Muscle of arm (tissue), 14 donors: ENCODE measurements at places on chromosomes 3 and 15.

- DNase-seq = no peak
Observed at GRCh38 chr3:47961036-47961435, 55.2 kb downstream of the MAP4 start.

- DNase-seq = no peak
Observed at GRCh38 chr3:71499227-71499876, 84.2 kb downstream of the FOXP1 start.

- no peak for DNase-seq
Observed at GRCh38 chr3:60250206-60250605, 1001.0 kb downstream of the FHIT start.

GRCh38 chr15:58684751-58685150 is 64.8 kb downstream of the ADAM10 start:
- no peak for DNase-seq

GRCh38 chr3:123188058-123188457 is 13.7 kb upstream of the SEC22A start:
- DNase-seq = no peak

DNA sequence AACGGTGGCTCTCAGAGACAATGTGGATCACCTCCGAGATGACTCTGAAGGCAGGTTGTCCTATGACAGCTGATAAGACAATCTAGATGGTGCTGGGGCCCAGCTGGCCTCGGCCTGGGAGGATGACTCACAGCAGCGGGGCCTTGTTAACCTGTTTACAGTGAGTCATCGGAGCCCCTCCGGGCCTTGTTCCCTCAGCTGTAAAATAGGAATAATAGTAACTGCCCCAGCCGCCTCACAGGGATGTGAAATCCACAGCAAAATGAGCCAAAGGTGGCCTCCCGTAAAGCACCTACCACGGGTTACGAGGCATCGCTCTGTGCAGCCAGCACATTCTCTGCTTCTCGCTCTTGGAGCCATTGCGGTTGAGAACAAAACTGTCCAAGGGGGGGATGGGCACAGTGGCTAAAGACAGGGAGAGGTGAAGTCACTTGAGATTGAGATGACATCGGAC is 88.6 kb upstream of the RASGRF1 start:
- DNase-seq = no peak

DNA sequence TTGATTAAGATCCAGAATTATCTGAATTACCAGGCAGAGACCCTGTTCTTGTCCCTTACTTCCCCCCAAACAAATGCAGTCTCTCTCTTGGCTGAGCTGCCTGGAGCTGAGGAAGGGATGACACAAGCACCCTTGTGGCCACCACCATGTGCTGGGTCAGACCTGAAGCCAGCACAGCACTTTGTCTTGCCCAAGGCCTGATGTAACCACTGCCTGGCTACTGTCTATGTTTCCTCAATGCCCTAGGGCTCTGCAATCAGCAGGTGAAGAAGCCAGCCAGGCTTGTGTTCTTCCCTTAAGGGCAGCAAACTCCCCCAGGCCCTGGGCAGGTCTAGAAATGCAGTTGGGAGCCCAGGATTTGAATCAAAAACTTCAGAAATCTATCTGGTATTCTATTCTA is 15.8 kb upstream of the CASR start:
- no peak for DNase-seq

DNA sequence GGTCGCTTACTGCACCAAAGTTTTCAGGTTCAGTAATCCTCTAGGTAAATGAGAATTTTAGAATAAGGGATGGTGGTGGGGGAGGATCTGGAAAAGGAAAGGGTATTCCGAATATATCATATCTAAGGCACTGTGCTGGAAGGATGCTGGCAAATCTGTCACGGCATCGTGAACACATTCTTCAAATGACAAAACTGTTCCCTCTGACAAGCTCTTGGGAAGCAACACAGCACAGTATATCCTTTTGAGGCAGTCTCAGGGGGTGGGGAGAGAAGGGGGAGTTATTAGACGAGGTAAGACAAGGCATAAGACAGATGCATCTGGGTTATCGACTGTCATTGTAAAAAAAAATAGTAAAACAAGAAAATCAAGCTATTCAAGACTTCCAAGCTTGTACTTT is 289.6 kb upstream of the LRRN1 start:
- DNase-seq = no peak

- no peak for DNase-seq
Observed at GRCh38 chr3:194852831-194853508, 167.3 kb downstream of the FAM43A start.

DNA sequence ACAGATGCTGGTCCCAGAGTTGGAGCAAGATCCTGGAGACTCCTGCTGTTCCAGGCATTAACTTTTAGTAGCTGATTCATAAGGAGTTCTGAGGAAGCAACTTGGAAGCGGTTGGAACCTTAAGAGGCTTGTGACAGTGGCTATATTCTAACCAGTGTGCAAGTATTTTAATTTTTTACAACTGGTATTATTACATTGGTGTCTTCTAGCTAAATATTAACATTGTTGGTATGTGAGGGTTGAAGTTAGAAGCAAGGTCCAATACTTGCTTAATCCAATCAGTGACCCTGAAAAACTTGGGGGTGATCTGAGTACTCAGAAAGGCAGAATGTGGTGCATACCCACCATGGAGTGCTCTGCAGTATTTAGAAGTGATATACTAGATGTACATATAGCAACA is 1.5 kb upstream of the OR4F15 start:
- no peak for DNase-seq
